Mammary epithelial cell (primary cell): ENCODE measurements at places on chromosomes 3 and 15. TPM values are rescaled to one million over a fixed set of nuclear protein-coding genes. Genes with fewer than 3 reads are reported as not detected.
A peak's percentile ranks its signal among the peaks of the same experiment; 100 is the strongest.

Gene ABHD6
- 7.4 and 9.4 TPM in 2 replicates for total RNA-seq

Gene TTLL13
- total RNA-seq, result 0.17 TPM

GRCh38 chr15:95324656-95325055 lies 1005.8 kb upstream of the NR2F2 start:
- DNase-seq, result no peak

DNA sequence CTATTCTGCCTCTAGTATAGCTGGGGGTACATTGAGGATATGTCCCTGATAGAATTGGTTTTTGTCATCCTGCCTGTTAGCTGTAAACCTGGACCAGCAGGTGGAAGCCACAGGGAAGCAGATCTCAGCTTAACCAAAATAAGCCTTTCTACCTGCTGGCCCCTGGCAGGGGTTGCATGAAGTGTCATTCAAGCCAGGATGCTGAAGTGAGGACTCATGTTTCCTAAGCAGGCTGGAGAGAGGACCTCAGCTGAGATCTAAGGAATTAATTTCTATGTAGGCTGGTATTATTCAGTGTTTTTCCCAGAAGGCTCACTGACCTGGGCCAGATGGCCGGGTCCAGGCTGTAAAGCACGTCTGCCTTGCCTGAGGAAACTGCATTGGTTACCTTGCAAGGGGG lies 128.9 kb downstream of the MEGF11 start:
- DNase-seq, result no peak

- peak; percentile 100 for DNase-seq
Observed at GRCh38 chr3:194322678-194323211, 28.4 kb downstream of the CPN2 start.

- DNase-seq, result peak; percentile 55
Observed at GRCh38 chr3:187165144-187165543, 25.8 kb upstream of the RPL39L start.
